ENCODE measurements at places on chromosomes 2 and 18.

- DNase-seq, result no peak
Observed at GRCh38 chr2:125554956-125555355, 1101.0 kb upstream of the GYPC start.

GRCh38 chr2:113754160-113754559, 2.3 kb downstream of the SLC35F5 start:
- no peak for DNase-seq

GRCh38 chr2:70160545-70160944, 30.3 kb downstream of the C2orf42 start:
- no peak for DNase-seq

- no peak for DNase-seq
Observed at GRCh38 chr2:64404743-64405142, 49.2 kb upstream of the LGALSL start.

DNA sequence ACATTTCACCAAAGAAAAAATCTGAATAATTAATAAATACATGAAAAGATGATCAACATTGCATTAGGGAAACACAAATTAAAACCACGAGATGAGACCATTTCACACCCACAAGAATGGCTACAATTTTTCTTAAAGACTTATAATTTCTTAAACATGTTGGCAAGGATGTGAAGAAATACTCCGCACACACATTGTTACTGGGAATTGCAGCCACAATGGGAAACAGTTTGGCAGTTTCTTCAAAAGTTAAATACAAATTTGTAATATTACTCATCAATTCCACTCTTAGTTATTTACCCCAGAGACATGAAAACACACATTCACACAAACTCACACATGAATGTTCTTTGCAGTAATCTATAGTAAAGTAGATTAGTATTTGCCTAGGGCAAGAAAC, 363.3 kb upstream of the SMIM21 start:
- DNase-seq, result no peak
